ENCODE measurements at places on chromosomes 1 and 21. TPM values are rescaled to one million over a fixed set of nuclear protein-coding genes. Genes with fewer than 3 reads are reported as not detected.

- DNase-seq, result no peak
Observed at GRCh38 chr1:116370181-116370580, 2.9 kb upstream of the ATP1A1 start.

GRCh38 chr1:7409278-7409677 lies 361.8 kb upstream of the VAMP3 start:
- DNase-seq, result no peak

- peak; percentile 68 for DNase-seq
Observed at GRCh38 chr1:223683586-223684487, 18.3 kb upstream of the CAPN8 start.

DNA sequence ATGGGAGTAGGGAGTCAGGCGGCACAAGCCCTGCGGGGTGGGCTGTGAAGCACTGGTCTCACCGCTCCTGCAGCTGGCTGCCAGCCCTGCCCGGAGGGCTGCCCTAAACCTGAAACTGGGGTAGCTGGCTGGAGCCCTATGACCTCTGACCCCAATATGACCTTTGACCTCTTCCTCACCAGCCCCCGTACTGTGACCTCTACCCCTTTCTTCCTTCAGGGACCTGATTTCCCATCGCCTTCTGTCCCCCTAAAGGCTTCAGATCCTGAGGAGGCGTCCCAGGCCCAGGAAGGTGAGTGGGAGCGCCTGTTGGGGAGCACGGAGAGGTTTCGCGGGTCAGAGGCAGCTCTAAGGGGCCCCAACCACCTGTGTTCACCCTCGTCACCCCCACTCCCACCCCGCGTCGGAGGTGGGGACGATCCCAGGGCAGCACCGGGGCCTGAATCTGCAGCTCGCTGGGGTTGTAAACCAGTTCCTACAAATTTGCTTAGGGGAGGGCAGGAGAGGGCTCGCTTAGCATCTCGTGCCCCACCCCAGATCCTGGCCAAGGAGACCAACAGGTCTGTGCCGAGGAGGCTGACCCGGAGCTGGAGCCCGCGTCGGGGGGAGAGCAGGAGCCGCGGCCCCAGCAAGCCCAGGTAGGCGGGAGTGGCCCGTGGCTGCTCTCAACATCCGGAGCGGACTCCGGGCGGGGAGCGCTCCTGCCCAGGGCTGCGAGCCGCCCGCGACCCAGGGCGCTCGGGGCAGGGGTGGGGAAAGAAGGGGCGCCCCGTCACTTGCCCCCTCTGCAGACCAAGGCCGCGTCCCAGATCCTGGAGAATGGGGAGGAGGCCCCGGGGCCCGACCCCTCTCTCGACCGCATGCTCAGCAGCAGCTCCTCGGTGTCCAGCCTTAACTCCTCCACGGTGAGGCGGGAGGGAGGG lies 7.3 kb downstream of the SYTL1 start:
- no peak for DNase-seq

DNA sequence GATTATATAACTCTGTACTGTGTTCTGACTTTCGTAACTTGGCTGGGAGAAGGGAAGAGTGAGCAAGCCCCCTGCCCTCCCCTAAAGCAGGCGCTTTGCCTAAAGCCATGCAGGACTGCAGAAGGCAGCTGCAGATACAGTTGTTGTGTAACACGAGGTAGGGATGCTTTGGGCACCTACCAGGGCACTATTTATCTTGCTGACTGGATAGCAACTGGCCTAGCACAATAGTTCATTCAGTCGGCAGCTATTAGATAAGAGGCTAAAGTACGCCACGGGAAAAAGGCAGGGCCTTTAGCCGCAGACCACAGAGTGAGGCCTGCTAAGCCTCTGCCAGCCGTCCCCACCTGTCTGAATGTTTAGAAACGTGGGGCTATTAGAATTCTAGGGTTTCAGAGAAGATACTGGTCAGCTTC lies 80.9 kb downstream of the TTC3 start:
- peak; percentile 20 for DNase-seq

- no peak for DNase-seq
Observed at GRCh38 chr1:36612881-36613280, 130.2 kb upstream of the CSF3R start.

DNA sequence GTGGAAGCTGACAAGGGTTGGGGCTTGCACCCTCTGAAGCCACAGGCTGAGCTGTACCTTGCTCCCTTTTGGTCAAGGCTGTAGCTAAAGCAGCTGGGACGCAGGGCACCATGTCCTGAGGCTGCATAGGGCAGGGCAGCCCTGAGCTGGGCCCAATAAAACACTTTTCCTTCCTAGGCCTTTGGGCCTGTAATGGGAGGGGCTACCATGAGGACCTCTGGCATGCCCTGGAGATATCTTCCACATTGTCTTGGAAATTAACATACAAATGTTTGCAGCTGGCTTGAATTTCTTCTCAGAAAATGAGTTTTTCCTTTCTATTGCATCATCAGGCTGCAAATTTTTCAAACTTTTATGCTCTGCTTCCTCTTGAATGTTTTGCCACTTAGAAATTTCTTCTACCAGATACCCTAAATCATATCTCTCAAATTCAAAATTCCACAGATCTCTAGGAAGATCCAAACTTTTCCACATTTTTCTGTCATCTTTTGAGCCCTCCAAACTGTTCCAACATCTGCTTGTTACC lies 32.9 kb upstream of the TTLL7 start:
- no peak for DNase-seq

Gene IQCC
- 0.30 TPM for total RNA-seq

DNA sequence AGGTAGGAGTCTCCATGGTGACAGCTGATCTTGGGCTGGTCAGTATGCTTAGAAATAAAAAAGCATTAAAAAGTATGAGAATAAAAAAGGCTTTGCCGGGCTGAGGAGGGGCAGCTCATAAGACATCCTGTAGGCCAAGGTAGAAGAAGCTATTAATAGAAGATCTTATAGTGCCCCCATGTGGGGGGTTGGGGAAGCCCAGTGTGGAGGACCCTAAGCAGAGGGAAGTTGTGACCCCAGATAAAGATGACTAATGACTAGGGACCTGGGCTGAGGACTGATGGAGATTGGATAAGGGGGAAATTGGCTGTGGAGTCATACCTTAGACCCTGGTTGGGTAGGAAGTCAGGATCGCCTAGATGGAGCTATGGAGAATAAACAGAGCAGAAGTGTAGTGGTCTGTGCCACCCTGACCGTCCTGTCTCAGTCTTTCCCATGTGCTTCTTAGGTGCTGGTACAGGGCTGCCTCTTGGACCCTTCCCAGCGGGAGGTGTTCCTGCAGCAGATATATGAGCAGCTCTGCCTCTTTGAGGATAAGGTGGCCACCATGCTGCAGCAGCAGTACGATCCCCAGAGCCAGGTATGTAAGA lies 25.0 kb downstream of the SZT2 start:
- peak; percentile 48 for DNase-seq

Gene LRRC71
- not detected for total RNA-seq

DNA sequence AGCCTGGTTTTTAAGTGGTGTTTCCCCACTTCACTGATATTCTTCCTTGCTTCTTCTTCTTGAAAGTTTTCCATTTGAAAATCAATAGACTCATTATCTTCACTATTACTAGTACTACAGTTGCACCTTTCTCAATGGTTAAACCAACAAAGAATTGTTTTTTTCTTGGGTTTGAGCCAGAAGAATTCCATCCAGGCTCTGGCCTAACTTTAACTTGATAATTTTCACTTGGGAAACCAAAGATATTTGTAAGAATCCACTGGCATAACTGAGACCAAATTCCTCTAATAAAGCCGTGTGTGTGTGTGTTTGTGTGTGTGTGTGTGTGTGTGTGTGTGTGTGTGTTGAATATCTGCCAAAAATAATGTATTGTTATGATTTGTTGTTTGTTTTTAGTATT lies 103.2 kb downstream of the SGIP1 start:
- DNase-seq, result no peak

DNA sequence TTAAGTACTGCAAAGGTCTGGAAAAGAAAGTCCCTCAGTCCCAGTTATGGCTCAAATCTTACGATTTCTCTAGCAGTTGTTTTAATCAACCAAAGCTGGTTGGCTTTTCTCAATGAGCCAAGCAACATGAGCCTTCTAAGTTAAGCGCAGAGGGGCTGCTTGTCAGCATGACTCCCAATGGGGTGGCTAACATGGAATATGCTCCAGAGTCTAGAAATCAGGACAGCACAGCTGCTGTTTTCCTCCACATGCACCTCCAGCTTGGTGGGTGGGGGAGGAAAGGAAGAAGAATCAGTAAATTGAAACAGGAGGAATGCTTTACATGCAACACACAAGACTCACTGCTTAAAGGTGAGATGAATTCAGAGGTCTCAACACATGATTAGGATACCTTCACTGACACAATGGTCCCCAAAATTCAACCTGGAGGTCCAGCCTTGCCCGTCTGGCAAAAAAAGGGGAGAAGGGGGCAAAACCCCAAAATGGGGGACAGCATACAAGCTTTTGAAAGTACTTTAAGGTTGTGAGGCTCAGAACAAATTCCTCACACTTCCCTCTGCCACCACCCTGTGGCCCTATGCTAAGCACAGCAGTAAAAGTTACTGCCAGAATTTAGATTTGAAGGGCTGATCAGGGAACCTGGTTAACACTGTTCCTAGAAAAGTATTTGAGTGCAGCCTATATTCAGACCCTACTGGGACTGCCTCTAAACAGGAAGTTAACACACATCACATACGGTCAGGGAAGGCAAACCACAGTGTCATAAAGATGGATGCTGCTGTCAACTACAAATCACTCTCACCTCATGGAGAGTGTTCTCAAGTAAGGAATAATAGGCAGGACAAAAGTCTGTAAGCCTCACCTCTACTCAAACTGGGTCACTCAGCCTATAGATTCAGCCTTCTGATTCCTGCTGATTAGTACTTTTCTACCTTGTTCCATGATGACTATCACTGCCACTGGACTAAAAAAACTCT lies 2.6 kb downstream of the GATAD2B start:
- DNase-seq, result no peak

All from psoas muscle (tissue), 8 donors.